ENCODE measurements at places on chromosomes 2 and 18.

DNA sequence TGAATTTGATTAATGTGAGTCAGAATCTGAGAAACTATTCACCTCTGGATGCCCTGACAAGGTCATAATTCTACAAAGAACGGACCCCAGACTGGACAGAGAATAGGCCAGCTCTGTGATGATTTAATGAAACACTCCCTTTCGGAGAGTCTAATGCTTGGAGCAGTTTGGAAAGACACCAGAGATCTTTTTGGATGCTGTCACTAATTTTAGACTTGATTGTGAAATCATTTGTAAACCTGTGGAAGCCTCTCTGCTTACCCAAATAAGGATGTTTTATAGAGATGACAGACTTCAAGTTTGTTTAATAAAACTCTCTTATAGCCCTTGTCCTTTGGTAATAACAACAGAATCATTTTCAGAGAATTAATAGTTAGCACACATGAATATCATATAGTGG, 83.5 kb downstream of the MYL12B start:
- DNase-seq = no peak

GRCh38 chr18:57466745-57467409, 31.7 kb downstream of the ONECUT2 start:
- DNase-seq = peak; percentile 26

GRCh38 chr2:33437297-33437696, 39.2 kb upstream of the RASGRP3 start:
- no peak for DNase-seq

- DNase-seq = no peak
Observed at GRCh38 chr2:128438586-128438985, 119.9 kb upstream of the HS6ST1 start.

- DNase-seq = no peak
Observed at GRCh38 chr2:189959450-189959849, 103.1 kb downstream of the MSTN start.

DNA sequence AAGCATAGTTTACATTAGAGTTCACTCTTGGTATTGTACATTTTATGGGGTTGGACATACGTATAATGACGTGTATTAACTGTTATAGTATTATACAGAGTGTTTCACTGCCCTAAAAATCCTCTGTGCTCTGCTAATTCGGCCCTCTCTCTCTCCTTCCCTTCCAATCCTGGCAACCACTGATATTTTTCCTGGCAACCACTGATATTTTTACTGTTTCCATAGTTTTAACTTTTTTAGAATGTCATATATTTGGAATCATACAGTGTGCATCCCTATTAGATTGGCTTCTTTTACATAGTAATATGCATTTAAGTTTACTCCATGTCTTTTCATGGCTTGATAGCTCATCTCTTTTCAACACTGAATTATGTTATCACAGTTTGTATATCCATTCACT, 526.7 kb downstream of the RIT2 start:
- no peak for DNase-seq

DNA sequence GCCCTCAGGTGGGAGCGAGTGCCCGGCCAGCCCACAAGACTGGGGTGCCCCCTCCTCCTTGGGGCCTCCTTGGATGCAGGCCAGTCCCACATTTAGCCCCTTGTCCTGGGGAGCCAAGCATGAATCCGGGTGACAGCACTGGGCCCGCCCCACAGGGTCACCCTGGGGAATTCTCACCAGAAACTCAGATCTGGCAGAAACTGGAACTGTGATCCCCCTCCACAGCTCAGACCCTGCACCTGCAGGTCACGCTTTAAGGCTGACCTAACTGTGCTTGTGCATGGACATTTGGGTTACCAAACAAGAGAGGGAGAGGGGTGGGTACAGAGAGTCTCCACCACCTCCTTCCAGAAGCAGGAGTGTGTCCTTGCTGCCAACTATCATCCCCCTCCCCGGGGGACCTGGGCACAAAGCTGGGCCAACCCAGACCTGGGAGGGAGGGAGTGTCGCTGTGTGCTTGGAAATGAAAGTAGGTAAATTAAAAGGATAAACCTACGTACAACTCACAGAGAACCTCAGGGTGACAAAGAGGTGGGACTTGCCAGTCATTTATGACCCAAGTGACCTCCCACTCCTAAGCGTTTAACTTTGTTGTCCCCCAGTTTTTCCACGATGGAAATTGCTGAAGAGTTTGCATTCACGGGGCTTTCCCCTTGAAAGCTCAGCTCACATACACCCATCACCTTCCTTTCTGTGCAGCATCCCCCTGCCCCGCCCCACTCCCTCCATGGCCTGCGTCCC, 9.1 kb downstream of the ITM2C start:
- no peak for DNase-seq

GRCh38 chr2:147051248-147051647, 793.6 kb upstream of the ACVR2A start:
- DNase-seq = no peak

GRCh38 chr2:160465406-160465805, 28.2 kb downstream of the RBMS1 start:
- DNase-seq = no peak

GRCh38 chr2:211138551-211138950, 582.2 kb downstream of the CPS1 start:
- no peak for DNase-seq

DNA sequence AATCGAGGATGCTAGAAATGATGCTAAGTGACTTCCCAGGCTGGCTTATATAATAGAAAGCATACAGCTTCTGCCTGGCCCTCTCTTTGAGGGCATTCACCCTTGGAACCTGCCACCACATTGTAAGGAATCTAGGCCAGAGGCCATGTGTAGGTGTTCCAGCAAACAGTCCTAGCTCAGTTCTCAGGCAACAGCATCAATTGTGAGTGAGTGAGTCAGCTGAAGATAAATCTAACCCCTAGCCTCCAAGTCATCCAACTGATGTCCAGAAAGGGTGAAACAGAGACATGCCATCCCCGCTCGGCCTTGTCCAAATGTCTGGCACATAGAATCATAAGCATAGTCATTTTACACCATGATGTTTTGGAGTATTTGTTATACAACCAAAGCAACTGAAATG, 324.3 kb upstream of the KLHL14 start:
- DNase-seq = no peak

GRCh38 chr2:233830111-233830802, 24.1 kb downstream of the HJURP start:
- DNase-seq = no peak

DNA sequence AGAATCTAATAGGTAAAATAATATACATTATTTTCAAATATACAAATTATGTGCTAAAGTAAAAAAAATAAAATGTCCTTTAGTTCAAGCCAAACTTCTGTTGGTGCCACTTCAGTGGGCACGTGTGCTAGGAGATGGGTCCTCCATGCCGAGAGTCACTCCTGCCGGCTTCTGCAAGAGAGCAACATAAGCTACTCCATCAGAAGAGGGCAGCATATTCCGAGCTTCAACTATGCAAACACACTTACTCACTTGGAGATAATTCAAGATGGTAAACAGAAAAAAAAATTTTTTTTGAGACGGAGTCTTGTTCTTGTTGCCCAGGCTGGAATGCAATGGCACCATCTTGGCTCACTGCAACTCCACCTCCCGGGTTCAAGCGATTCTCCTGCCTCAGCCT, 24.4 kb downstream of the CNOT11 start:
- DNase-seq = peak; percentile 85

GRCh38 chr2:237154082-237154638, 68.5 kb downstream of the COPS8 start:
- peak; percentile 47 for DNase-seq

GRCh38 chr2:164917296-164917903, 37.9 kb downstream of the SLC38A11 start:
- peak; percentile 79 for DNase-seq

- no peak for DNase-seq
Observed at GRCh38 chr18:35284841-35285240, 5.2 kb downstream of the ZSCAN30 start.

- DNase-seq = peak; percentile 97
Observed at GRCh38 chr2:182522972-182523473, 96.2 kb upstream of the PDE1A start.

DNA sequence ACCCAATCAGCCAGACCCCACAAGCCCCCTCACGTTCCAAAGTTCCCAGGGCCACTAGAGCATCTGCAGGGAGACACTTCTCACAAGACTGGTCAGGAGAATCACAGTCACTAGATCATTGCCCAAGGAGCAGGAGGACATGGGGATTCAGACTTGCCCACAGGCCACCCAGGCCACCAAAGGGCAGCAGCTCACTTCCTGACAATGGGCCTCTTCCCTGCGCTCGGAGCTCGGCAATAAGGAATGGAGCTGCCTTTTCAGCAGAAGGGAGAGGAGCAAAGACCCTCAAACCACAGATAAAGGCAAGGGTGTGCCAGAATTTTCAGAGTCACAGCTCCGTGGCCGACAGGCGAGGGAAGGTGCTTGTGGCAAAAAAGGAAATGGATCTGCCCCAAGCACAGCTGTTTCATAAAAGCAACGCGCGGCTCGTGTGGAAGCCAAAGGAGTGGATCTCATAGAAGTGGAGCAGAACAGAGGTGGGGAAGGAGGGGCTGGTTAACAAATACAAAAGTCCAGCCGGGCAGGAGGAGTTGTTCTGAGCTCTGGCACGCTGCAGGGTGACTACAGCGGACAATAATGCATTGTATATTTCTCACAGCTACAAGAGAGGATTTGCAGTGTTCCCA, 72.1 kb downstream of the EDAR start:
- DNase-seq = no peak

GRCh38 chr18:11974741-11975325, 6.5 kb upstream of the IMPA2 start:
- DNase-seq = no peak

DNA sequence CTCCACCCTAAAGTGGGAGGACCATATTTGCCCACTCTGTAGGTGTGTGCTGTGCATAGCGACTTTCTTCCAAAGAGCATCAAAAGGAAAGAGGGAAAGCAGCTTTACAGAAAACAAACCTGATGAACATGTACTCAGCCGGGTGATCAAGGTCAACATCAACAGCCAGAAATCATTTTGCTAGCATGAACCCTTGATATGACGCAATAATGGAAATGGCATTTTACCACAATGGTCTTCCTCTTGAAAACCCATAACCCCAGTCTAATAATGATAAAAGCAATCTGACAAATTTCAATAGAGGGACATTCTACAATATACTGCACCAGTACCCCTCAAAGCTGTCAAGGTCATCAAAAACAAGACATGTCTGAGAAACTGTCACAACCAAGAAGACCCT, 350.2 kb downstream of the FBXO15 start:
- no peak for DNase-seq

DNA sequence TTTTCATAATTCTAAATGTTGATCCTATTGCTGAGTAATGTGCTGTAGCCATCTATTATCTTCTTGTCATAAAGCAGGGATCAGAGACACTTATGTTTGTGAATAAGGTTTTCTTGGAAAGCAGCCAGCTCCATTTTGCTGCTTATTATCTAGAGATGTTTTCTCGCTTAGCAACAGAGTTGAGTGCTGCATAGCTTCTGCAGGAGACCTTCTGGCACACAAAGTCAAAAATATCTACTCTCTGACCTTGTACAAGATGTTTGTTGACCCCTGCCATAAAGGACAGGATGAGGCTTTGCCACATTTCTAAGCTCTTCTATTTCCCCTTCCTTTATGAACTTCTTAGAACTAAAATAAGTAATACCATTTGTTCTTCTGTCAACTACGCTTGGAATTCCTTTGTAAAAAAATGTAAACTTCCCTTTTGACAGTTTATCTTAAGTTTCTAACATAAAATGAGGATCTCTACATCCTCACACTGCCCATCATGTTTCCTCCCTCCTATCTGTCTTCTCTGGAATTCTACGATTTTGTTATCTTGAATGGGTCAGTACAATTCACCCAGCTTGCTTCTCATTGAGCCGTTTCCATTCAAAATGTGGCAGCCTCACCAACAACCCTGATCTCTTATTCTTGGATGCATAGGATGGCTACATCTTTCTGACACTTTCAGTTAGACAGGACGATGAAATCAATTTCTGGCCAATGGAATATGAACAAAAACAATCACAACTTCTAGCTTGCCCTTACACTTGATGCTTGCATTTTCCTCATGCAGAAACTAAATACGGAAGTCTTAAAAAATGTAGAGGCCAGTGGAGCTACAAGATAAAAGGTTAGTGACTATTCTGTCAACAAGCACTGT, 1377.0 kb downstream of the SUCLG1 start:
- DNase-seq = peak; percentile 6

- no peak for DNase-seq
Observed at GRCh38 chr18:32319084-32319483, 129.2 kb downstream of the MEP1B start.

DNA sequence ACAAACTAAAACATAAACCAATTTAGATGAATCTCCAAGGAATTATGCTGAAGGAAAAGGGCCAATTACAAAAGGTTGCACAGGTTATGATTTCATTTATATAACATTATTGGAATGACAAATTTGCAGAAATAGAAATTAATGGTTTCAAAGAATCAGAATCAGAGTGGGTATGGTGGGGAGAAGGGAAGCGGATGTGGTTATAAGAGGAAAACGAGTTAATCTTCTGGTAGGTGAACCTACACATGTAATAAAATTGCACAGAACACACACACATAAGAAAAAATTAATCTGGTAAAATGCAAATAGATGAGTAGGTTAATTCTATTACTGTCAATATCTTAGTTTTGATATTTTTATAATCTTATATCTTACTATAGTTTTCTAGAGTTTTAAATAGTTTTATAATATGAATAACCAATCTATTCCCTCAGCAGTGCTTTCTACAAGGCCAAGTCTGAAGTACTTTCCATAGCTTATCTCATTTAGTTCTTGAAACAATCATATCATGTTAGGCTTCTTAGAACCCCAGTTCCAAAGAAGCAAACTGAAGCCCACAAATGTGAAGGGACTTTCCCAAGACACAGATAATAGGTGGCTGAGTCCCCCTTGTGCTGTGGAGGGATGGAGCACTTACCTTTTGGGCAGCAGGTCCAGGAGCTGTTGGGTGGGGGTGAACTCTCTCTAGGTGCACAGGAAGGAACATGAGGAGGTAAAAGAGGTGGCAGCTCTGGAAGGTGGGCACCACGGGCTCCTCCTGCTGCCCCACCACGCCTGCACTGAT, 31.5 kb downstream of the ZNF519 start:
- DNase-seq = no peak

GRCh38 chr18:76772665-76773064, 49.7 kb upstream of the ZNF236 start:
- no peak for DNase-seq

GRCh38 chr18:55142410-55142809, 183.1 kb upstream of the CCDC68 start:
- no peak for DNase-seq

DNA sequence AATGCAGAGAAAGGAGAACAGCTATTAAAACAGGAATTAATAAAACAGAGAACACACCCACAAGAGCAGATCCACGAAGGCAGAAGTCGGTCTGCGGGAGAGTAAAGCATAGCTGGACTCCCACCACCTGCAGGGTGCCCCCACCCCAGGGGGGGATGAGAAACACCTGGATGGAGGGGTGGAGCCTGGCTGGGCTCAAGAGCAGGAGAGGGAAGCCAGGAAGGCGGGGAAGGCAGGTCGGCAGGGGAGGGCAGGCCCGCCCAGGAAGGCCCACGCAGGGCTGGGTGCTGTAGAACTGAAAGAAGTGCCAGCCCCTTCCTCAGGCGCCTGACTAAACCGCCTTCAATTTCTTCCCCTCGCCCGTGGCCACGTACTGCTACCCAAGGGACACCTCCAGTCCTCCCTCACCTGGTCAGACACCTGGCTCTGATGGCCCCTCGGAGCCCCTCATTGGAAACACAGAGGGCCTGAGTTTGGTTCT, 175.4 kb downstream of the HDAC4 start:
- DNase-seq = no peak

- no peak for DNase-seq
Observed at GRCh38 chr2:147888680-147889079, 43.9 kb downstream of the ACVR2A start.

GRCh38 chr2:188316342-188316741, 24.7 kb downstream of the GULP1 start:
- DNase-seq = no peak

Data from NCI-H2171 treated with DMSO at 0.1 percent for 48 hours (cell line).